ENCODE measurements at places on chromosomes 4 and X. TPM values are rescaled to one million over a fixed set of nuclear protein-coding genes. Genes with fewer than 3 reads are reported as not detected.

MAOA gene
- total RNA-seq, result not detected

HGFAC gene
- not detected for total RNA-seq

ATP2B3 gene
- not detected for total RNA-seq

F8 gene
- 1.1 TPM for total RNA-seq

MAGIX gene
- total RNA-seq, result 0.31 TPM

RIPPLY1 gene
- total RNA-seq, result not detected

RAB40A gene
- not detected for total RNA-seq

GDPD2 gene
- not detected for total RNA-seq

FGF5 gene
- 0.05 TPM for total RNA-seq

ETDB gene
- total RNA-seq, result not detected

PAK3 gene
- 0.72 TPM for total RNA-seq

DNA sequence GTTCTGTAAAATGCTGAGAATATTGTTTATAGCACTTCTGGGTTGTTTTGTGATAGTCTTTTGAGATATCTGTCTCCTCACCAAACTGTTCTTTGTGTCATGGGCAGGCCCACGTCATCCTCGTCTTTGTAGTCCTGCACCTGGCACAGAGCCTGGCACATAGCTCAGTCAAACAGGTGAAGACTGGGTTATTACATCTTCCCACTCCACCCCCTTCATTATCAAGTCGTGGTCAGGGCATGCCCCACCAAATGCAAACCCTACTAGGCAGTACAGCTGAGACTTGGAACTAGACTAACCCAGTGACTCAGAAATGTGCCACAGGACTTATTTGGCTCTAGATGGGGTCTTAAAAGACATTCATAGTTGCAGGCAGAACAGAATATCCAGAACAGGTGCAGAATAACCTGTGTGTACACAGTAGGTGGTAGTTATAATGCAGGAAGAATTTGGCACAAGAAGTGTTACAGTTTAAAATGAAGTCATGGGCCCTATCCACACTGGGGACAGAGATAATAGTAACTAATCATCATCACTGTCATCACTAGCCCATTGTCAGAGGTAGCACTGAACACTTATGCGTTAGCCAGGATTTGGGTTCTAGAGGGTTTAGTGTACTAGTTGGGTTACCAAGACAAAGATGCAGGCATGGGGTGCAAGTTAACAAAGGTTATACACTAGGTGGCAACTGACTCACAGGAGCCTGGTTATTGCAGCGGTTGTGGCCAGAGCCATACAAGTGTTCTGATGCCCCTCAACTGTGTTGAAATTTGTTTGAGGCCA is 74.9 kb downstream of the TBL1X start:
- DNase-seq, result peak; percentile 12

- no peak for DNase-seq
Observed at GRCh38 chr4:73895201-73896175, 26.3 kb downstream of the CXCL1 start.

- DNase-seq, result no peak
Observed at GRCh38 chr4:151329217-151330007, 4.0 kb upstream of the SH3D19 start.

GRCh38 chr4:177879851-177880250 is 437.6 kb upstream of the AGA start:
- no peak for DNase-seq

DNA sequence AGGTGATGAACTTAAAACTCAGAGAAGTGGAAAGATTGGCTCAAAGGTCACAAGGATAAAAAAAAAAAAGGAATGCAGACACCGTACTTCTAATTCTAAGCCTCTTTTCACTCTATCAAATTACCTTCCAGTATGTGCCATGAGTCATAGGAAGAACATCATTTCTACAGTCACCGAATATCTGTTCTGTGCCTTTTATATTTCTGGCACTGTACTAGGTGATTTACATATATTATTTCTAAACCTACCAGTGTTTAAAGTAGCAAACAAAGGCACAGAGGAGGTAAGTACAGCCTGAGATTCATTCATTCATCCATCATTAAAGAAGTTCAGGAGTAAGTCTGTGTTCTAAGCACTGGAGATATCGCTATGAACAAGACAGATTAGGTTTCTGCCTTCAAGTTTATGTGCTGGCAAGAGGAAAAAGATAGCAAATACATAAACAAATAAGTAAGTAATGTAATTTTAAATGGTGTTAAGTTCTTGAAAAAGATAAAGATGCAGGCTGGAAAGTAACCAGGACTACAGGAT is 65.3 kb downstream of the PALLD start:
- DNase-seq, result no peak

- DNase-seq, result no peak
Observed at GRCh38 chr4:78642934-78643333, 91.4 kb downstream of the ANXA3 start.

GRCh38 chrX:22220941-22221340 is 51.8 kb upstream of the CBLL2 start:
- no peak for DNase-seq

GRCh38 chr4:152165846-152166245 is 370.0 kb downstream of the FBXW7 start:
- DNase-seq, result no peak

DNA sequence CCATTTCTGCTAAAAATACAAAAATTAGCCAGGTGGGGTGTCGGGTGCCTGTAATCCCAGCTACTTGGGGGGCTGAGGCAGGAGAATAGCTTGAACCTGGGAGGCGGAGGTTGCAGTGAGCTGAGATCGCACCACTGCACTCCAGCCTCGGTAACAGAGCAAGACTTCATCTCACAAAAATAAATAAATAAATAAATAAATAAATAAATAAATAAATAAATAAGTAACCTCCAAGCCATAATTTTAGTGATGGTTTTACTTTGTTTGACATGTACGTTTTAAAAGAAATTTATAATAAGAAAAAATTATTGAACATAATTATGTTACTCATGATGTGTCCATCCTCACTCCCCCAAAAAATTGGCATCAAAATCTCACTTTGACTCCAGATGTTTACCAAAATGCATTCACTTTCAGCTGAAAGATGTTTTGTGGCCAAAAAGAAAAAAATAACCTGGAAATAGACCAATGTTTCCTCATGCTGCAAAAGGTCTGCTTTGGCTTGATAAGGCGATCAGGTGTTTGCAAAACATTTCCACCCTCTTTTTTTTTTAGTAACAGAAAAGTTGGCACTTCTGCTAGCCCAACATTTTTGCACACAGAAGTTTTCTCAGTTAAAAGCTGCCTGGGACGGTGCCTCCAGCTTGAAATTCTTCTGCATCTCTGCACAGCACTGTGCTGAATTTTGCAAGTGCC is 42.2 kb upstream of the DHRSX start:
- DNase-seq, result no peak

- DNase-seq, result no peak
Observed at GRCh38 chrX:2398064-2398656, 102.6 kb downstream of the DHRSX start.

DNA sequence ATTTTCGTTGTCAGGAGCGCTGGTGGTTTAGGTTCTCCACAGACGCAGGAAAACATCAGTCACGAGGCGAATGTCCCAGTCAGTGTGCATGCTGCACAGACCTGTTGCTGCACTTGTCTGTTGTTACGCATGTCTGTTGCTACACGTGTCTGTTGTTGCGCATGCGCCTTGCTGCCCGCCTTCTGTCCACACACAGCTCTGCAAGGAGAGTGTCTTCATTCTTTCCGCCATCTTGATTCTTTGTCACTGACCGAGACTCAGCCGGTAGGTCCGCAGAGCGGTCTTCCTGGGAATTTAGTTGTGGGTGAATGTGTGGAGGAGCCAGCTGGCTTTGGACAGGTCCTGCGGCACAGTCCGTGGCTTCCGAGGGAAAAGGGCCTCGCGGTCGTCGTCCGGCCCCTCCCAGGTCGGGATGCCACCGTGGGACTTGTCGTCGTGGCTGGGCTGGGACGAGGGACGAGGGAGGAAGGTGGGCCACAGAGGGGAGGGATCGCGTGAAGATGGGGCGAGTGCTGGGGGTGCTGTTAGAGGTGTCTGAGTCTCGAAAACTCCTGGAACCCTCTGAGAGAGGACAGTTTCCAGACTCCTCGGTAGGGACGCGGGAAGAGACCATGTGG is at the start of gene PAGE2B:
TSS of gene PAGE2B (plus strand) at position 180 of the 617 bp plus-strand sequence. CDS start 1,012 bp downstream, outside the sequence.
- DNase-seq, result no peak

DNA sequence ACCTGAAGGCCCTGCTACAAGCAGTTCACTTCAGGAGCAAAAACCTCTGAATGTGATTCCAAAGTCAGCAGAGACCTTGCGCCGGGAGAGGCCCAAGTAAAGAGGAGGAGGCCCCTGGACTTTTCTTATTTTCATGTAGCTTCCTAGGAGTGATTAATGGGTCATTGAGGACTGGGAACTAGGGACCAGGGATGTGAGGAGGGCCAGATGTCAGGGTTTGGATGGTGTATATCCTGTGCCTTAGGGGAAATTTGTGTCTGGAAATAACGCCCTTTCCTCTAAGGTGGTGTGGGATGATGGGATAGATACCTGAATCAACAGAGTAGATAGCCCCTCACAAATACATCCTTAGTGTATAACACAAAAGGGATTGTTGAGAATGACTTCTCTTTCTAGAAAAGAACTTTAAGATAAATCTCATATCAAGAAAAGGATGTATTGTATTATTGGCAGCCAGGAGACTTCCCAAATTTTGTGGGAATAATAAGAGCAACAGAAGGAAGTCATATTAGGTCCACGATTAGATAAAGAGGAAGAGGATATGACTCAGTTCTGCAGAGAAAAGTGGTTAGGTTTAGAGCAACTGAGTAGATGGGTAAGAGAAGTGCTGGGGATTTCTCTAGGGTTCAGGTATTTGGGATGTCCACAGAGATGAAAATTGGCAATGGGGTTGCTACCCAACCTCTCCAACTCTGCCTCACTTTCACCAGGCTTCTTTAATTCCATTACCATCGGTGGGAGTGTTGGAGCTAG is 1.1 kb downstream of the ITGB1BP2 start:
- DNase-seq, result no peak

- no peak for DNase-seq
Observed at GRCh38 chr4:2219233-2219760, 22.6 kb downstream of the HAUS3 start.

- no peak for DNase-seq
Observed at GRCh38 chr4:53346920-53347852, 18.7 kb downstream of the SCFD2 start.

GRCh38 chrX:41695426-41695825 is 6.7 kb downstream of the GPR34 start:
- DNase-seq, result no peak

- no peak for DNase-seq
Observed at GRCh38 chr4:173337463-173337862, 3.3 kb upstream of the HMGB2 start.

DNA sequence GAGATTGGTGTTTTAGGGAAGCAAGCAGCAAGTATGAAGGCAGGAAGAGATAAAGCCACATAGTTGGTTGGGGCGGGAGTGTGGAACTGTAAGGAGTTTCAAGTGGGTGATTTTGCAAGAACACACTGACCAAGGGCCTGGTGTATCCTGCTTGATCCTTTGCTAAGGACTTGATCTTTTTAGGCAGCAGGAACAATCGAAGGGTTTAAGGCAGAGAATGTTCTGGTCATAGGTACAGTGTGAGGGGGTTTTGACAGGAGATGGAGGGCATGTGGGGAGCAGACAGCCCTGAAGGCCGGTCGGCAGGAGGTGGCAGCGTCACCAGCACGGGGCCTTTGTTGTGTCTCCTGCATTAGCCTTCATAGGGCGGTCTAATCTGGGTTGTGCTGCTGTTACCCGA is 54.7 kb downstream of the FAM193A start:
- no peak for DNase-seq

DNA sequence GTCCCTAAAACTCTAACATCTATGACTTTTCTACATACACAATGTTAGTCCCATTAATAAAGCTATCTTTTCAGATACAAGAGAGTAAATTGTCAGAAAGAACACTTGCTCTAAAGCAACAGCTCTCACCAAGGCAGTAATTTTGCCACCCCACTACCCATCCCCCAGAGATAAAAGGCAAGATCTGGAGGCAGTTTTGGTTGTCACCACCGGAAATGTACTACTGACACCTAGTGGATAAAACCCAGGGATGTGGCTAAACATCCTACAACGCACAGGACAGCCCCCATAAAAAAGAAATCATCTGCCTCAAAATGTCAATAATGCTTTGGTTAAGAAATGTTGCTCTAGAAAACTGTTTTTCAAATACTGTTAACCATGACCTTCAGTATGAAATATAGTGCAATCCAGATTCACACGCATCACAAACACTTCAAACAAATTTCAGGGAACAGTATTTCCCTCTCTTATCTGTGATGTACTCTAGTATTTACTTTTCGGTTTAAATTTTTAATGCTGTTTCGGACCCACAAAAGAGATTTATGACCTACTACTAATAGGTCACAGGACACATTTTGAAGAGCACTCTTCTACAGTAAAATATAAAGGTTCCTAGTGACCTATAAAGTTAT is 5.1 kb downstream of the FBXL5 start:
- DNase-seq, result peak; percentile 46

DNA sequence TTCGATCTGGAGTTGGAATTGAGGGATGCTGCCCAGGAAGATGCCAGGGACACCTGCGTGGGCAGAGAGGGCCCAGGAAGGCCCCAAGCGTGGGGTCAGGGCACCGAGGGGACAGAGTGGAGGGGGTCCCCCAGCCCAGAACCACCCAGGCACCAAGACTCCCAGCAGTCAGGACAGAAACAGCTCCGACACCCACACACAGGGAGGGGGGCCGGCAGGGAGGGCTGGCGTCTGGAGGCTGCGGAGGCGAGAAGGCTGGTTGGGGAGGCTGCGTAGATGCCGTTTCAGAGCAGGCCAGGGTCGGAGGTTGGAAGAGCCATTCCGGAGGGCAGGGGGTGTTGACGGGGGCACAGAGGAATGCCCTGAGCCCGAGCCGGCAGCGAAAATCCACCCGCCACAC is 23.6 kb downstream of the ATP5ME start:
- no peak for DNase-seq

DNA sequence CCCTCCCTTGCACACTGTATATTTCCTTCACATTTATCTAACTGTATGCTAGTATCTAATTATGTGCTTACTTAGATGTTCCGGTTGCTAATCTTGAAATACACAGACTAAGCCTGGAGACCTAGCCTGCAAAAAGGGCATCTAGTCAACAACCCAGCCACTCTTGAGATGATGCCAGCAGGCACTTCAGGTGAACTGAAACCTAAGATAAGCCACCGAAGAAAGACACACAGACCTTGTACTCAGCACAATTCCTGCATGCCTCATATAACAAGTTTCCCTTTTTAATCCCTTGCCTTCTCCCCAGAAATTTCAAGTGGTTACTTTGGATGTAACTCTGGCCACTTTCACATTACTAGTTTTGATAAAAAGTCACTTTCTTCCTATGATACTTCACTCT is 2506.6 kb downstream of the ARAP2 start:
- no peak for DNase-seq

DNA sequence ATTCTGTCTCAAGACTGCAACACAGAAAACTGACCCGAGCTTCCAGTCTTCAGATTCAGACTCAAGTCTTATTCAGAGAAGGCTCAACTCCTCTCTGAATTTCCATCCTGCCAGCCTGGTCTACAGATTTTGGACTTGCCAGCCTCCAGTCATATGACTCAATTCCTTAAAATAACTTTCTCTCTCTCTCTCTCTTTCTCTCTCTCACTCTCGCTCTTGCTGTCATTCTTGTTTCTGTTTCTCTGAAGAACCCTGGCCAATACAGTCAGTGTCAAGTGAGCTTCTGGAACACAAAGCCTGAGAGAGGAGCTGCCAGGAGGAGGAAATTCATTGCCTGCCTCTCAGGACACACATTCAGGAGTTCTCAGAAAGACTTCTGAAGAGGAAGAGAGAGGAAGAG is 154.9 kb downstream of the PARM1 start:
- DNase-seq, result no peak

Measured in CD8-positive, alpha-beta T cell (primary cell).